ENCODE measurements at places on chromosomes 6 and 20. TPM values are rescaled to one million over a fixed set of nuclear protein-coding genes. Genes with fewer than 3 reads are reported as not detected.

Gene NR2E1
- not detected for total RNA-seq

Gene LINC00237
- total RNA-seq, result not detected

Gene PPP1R16B
- total RNA-seq, result not detected

Gene PARD6B
- total RNA-seq, result 2.2 TPM

Gene ITPR3
- total RNA-seq, result 10.0 TPM

Gene SIRPG
- total RNA-seq, result not detected

Gene PEDS1
- total RNA-seq, result 41.4 TPM

Gene SNAP25
- total RNA-seq, result 0.65 TPM

Gene ADGRF5
- not detected for total RNA-seq

Gene CD93
- 3.7 TPM for total RNA-seq
